ENCODE measurements at places on chromosomes 5 and 9.

GRCh38 chr5:71872311-71872864, 153.3 kb downstream of the CARTPT start:
- DNase-seq: no peak

DNA sequence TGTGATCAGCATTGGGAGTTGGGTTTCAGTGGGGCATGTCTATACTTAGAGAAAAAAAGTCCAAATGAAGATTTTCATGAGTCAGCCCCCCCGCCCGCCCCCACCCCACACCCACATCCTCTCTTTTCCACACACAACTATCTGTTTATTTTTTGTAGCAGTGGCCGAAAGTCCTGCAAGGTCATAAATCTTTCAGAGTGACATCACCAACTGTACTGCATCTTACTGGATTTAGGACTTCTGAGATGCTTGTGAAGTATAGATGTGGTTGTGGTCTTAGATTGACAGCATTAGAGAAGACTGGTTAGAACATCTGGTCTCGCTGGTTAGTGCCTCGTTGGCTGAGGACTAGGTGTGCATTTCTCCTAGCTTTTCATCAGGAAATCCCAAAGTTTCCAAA, 7.3 kb upstream of the ROPN1L start:
- no peak for DNase-seq

- DNase-seq: no peak
These were observed 414.9 kb downstream of the ZSWIM6 start for GRCh38 chr5:61746831-61747575.

GRCh38 chr9:105735366-105735765, 41.0 kb downstream of the TMEM38B start:
- DNase-seq: no peak

- DNase-seq: no peak
These were observed 1.2 kb upstream of the PAPPA start for GRCh38 chr9:116152390-116152789.

DNA sequence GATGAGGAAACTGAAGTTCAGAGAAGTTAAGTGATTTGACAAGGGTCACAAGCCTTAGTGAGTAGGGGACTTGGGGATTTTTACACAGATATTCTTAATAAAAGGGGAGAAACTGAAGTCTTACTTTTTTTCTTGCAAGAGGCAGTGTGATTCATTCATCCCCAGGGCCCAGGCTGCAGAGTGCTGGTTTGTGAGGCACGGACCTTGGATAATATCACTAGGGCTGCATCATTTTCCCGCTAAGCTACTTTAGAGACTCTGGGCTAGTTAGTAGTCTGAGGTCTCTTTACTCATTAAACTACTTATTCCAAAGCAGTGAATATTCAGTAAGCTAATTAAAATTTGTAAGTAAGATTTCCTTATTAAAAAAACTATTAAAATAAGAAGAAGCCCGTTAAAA, 195.0 kb downstream of the PBX3 start:
- DNase-seq: no peak

DNA sequence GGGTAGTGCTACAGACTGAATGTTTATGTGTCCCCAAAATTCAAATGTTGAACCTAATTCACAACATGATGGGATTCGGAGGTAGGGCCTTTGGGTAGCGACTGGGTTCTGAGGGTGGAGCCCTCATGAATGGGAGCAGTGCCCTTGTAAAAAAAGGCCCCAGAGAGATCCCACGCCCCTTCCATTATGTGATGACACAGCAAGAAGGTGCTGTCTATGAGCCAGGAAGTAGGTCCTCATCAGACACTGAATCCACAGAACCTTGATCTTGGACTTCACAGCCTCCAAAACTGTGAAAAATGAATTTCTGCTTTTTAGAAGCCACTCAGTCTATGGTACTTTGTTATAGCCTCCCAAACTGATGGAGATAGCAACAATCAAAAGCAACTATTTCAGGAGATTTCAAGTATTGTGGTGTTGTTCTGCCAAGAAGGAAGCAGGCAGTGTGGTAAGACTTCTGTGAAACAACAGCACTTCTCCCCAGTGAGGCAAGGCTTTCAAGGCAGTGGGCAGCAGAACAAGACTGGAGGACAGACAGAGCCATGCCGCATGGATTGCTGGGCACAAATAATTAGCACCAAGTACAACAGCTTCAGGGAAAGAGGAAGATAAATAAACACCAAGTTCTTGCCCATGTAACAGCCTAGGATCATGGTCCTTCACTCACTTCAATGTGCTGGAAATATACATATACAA, 76.1 kb downstream of the OR2K2 start:
- no peak for DNase-seq

DNA sequence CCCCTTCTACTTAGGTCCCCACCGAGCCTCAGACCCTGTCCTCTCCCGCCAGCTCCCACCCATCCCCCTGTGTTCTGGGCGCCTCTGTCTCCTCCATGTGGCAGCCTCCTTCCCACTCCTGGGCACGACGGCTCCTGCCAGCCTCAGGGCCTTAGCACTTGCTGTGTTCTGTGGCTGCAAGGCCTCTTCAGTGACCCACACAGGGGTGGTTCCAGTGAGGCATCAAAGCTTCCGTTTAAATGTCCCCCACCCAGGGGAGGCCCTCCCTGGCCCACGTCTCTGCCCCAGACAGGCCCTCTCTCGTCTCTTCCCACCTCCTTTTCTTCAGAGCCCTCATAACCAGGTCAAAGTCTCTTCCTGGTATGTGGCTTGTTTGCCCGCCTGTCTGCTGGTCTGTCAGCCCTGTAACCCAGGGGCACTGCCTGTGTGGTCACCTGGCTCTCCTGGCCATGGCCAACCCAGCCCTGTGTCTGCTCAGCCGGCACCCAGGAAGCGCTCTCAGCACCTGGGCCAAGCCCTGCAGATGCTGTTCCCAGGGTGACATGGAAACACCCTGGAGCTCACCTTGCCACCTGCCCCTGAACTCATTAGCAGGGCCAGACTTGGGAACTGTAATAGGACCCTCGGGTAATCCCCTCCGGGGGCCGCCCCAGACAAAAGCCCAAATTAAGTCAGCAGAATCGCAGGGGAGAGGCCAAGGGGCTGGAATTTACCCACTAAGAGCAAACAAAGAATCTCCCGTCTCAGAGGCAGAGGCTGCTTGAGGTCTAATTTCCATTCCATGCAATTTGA, 33.7 kb downstream of the LHX3 start:
- DNase-seq: no peak

DNA sequence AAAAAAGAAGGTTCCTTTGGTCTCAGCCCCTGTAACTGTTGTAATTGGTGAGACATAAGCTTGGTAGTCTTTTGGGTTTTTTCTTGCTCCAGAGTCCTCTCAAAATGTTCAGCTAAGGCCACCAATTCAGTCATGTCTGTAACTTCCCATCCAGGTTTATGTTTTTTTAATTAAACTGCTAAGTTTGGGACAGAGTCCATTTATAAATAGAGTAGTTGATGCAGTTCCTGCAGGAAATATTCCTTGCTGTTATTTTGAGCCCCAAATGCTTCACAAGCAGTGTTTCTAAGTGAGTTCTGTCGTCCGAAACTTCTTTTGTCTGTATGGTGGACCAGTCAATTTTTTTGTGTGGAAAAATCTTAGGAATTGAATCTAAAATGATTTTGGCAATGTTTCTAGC, 155.0 kb downstream of the AOPEP start:
- DNase-seq: no peak

DNA sequence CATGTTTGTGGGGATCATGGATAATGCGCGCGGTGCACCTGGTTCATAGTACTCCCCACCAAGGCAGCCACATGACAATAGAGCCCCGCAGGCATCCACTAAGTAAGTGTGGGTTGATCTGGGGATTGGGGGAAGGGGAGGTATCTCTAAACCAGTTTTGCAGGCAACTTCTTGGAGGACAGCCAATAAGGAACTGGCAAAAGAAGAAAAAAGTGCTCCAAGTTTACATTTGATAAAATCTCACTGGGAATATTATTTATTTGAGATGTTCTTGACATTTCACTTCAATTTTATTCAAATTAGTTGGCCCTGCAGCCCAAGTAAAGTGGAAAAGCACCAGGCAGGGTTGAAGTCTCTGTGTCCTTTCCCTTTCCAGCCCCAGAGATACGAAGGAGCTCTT, 8.5 kb downstream of the FBP1 start:
- DNase-seq: no peak

- DNase-seq: no peak
These were observed 140.2 kb downstream of the SH3GL2 start for GRCh38 chr9:17719053-17719452.

DNA sequence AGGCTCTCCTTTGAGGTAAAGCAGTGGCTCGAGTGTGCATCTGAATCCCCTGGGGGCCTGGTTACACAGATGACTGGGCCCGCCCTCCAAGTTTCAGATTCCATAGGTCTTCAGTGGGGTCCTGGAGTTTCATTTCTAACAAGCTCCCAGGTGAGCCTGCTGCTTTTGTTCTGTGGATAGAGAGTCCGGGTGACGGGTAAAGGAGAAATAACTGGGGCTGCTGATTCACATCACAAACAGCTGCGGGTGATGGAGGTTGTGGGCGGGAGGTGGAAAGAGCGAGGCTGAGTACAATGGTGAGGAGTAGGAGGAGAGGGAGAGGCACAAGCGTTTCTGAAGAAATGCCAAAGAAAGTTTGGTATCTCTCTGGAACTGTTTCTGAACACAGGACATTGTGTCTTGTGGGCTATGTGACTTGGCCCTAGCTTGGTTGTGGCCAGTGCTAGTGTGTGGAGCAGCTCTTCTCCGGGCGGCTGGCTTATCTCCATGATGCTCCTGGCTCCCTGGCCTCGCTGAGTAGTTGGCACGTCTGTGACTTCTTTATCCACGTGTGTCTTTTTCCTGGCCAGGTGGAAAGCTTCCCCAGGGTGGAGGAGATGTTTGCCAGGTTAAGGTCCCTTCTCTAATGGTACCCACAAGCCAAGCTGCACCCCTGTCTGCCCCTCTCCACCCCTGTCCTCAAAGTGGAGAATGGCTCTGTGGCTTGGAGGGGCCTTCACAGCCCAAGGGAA, 61.7 kb downstream of the HSPA4 start:
- no peak for DNase-seq

All from activated T-helper 1 cell treated with anti-CD3 and anti-CD28 coated beads, Interleukin-2, amount 50 U/mL, for 16 hours (primary cell).